ENCODE measurements at places on chromosomes 3 and 15.

DNA sequence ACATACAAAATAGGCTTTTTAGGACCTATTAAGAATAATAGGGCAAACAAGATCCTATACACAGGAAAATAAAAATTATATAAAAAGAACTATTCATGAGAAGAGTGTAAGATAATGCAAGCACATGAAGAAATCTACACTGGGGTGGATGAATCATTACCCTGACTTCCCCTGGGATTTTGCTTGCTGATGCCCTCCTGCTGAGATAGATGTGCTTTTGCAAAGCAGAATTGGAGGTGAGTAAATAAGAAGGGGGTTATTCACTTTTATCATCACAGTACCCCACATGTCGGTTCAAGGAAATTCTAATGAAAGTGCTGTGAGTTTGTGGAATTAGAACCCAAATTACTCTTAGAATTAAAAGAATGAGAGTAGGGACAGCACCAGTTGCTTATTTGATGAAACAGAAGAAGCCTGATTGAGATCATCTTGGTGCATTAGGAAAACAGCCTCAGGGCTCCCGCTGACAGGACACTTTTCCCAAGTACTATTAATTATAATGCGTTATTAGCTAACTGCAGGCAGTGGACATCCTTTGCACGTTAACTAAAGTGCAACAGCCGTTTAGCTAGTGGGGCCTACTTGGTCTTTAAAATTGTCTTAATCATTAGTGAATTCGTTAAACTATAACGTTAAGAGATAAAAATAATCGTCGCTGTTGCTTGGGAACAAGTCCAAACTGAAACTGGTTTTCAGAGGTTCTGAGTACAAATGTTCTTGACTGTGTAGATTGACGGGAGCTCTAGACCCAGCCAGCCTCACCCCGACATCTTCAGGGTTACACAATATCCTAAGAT, 48.4 kb downstream of the SLC2A2 start:
- no peak for DNase-seq

DNA sequence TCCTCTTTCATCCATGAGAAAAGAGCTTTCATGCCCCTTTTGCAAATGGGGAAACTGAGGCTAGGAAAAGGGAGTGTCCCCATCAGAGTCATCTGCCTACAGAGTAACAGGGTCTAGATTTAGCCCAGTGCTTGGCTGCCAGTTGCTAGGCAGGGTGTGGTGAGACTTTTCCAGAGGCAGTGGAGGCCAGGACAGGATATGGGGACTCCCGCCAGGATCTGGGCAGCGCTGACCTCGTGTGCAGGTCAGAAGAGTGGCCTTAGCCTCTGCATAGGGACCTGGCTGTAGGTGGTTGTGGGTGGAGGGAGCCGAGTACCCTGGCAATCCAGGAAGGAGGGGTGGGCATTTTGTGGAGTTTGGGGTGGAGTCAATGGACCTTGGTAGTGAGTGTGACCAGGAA, 4.2 kb downstream of the PLXNA1 start:
- no peak for DNase-seq

- DNase-seq = no peak
Observed at GRCh38 chr3:105523501-105523900, 156.8 kb downstream of the ALCAM start.

- no peak for DNase-seq
Observed at GRCh38 chr3:127365163-127365798, 77.4 kb upstream of the PRR20G start.

- no peak for DNase-seq
Observed at GRCh38 chr15:49731187-49732099, 110.6 kb downstream of the DTWD1 start.

DNA sequence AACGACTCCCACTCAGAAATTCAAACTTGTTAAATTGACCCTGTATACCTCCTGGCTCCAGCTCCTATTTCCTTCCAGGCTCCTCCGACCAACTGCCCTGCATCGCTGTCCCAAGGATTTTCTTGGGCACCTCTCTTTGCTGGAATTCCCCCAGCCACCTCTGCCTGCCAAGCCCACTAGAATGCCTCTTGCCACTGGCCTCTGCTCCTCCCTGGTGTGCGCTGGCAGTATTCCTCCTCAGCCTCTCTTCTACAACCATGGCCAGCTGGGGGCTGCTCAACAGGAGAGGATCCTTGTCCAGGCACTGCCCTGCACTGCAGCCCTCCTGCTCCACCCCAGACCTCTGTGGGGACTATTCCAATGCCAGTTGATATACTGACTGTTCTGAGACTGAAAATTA, 7.4 kb downstream of the WNT7A start:
- no peak for DNase-seq

GRCh38 chr3:122890077-122890719, 95.3 kb downstream of the SLC49A4 start:
- DNase-seq = peak; percentile 94

- no peak for DNase-seq
Observed at GRCh38 chr3:128199110-128199509, 45.8 kb downstream of the EEFSEC start.

- no peak for DNase-seq
Observed at GRCh38 chr3:18011387-18011786, 269.0 kb upstream of the TBC1D5 start.

- DNase-seq = no peak
Observed at GRCh38 chr3:99965077-99965476, 147.4 kb downstream of the CMSS1 start.

DNA sequence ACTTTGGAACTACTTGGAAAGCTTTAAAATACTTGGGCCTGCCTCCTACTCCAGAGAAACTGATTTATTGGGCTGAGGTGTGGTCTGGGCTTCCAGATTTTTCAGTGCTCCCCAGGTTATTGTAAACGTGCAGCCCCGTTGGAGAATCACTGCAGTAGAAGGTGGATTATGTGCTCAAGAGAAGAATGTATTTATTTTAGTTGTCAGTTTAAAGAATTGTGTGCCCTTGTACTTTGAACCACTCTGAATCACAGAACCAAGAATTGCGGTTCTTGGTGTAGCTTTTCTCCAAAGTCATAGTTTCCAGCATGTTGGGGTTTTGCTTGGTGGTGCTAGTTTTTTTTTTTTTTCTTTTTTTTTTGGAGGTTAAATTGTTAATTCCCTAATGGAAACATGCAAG, 1.6 kb downstream of the TATDN2 start:
- DNase-seq = no peak

GRCh38 chr3:150737874-150738679, 24.9 kb downstream of the SIAH2 start:
- no peak for DNase-seq

DNA sequence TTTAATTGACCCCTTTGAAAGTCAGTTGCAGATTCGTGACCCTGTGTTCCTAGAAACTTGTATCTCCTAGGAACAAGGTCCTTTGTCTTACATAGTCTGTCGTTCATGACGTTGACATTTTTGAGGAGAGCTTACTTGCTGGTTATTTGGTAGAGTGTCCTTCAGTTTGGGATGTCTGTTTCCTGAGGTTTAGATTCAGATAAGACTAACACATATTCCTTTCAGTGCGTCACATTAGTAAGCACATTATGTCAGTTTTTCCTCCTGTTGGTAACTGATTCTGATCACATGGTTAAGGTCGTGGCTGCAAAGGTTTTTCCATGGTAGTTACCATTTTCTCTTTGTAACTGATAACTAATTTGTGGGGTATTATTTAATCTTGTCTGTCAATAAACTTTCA, 80.8 kb downstream of the PCCB start:
- DNase-seq = no peak

DNA sequence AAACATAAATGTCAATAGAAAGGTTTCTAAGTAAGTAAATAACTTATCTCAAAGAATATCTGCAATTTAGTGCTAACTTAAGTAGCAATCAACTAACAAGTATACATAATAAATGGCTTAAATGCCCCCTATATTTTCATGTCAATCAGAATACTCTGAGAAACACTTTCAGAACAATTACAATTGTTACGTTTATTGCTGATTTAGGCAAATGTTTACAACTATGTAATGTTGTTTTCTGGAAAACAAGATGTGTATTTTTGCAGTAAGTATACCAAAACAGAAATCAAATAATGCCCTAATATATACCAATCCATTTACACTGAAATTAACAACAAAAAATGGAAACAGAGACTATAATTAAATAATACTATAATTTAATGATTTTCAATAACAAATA, 13.2 kb downstream of the TUBGCP5 start:
- DNase-seq = no peak

GRCh38 chr15:23561914-23562313, 3.6 kb upstream of the MKRN3 start:
- DNase-seq = no peak

GRCh38 chr3:171199473-171199829, 172.9 kb upstream of the SLC2A2 start:
- DNase-seq = no peak

- DNase-seq = no peak
Observed at GRCh38 chr3:52357151-52358080, 41.3 kb downstream of the DNAH1 start.

GRCh38 chr3:46861605-46862368, 1.5 kb downstream of the MYL3 start:
- DNase-seq = no peak

DNA sequence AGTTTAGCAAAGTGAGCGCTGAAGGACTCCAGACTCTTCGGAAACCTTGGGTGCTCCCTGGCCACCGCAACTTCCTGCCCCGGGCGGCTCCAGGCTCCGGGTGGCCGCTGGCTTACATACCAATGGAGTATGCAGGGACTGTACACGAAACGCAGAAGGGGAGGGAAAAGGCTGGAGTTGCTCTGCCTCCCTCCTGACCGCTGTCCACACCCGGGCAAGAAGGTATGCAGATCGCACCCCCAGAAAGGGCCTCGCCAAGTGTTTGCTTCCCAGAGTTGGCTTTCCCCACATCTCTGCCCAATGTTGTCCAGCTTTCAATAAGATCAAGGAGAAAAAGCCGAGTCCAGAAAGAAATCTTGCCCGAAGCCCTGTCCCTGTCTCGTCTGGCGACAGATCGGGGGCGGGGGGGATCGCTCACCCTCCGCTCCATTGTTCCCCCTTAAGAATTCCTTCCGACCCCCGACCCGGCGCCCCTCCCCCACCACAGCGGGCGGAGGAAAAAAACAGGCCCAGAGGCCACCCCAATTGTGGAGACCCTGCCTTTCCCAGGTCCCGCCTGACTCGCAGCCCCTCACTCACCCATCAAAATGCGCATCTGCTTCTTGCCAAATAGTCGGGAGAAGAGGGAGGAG, 533 bp downstream of the ARF4 start:
- DNase-seq = no peak

- DNase-seq = no peak
Observed at GRCh38 chr15:58110999-58111717, 27.0 kb upstream of the AQP9 start.

DNA sequence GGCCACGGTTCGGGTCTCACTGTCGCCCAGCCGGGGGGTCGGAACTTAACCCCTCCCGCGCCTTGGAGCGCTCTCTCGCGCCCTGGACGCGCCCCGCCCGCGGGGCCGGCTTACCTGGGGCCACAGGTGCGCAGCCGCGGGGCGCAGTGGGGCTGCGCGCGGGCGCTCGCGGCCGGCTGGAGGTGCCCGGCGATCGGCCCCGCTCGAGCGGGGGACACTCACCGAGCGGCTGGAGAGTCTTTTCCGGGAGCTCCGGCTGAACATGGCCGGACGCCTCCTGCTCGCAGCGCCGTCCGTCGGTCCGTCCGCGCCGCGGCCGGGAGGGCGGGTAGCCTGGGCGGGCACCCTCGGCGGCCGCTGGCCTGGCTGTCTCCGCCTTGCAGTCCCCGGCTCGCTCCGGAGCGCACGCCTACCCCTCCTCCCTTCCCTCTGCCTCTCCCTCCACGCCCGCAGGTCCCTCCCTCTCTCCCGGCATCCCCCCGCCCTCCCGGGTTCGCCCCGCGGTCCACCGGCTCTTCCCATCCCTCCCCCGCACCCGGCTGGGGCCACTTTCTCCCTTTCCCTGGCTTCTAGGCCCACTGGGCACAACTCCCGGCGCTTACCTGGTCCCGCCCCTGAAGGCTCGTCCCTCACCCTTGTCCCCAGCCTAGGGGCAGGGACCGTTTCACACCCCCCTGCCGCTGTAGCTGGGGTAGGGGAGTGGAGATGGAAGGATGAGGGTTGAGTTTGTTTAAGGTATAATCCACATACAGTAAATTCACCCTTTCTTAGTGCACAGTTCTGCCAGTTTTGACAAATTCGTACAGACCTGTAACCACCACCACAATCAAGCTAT, 220.1 kb upstream of the PRICKLE2 start:
- DNase-seq = no peak

DNA sequence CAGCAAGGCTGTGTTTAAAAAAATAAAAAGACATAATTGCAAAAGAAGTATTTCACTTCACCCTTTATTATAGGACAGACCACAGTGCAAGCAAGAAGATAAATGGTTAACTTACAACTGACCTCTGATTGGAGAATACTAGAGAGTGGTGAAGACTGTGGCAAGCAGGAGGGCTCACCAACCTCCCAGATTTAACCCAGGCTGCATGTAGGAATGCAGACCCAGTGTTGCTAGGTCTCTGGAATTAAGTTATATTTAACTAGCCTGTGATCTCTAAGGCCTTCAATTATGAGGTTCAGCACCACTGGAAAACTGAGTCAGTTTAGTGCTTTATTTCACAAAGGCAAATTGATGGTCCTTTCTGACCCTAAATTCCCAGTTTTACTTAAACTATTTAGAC, 436.6 kb downstream of the LPP start:
- no peak for DNase-seq

- DNase-seq = no peak
Observed at GRCh38 chr3:27353221-27353620, 16.0 kb downstream of the NEK10 start.

- no peak for DNase-seq
Observed at GRCh38 chr15:23013681-23014080, 25.7 kb downstream of the TUBGCP5 start.

DNA sequence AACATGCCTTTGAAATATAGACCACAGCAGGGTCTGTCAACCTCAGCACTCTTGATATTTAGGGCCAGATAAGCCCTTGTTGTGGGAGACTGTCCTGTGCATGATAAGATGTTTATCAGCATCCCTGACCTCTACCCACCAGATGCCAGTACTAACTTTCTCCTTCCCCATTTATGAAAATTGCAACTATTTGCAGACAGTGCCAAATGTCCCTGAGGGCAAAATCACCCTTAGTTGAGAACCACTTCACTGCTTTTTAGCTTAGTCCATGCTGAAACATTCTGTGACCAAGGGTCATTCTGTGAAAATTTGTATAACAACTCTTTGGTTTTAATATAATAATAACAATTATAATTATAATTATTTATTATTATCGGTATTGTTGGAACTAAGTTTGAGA, 1032.4 kb downstream of the MCTP2 start:
- DNase-seq = no peak

DNA sequence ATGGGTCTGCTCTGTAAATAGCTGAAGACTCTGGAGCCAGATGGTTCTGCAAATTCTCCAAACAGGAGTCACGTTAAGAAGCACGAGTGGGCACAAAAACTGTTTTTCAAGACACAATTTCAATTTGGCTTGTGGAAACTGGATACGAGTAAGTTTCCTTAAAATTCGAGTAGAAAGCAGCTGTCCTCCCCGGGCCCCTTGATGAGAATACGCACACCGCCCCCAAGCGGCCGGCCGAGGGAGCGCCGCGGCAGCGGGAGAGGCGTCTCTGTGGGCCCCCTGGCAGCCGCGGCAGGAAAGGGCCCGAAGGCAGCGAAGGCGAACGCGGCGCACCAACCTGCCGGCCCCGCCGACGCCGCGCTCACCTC, 778 bp upstream of the THBS1 start:
- DNase-seq = peak; percentile 78

- DNase-seq = no peak
Observed at GRCh38 chr15:88400591-88401250, 66.5 kb downstream of the MRPL46 start.

GRCh38 chr15:90031231-90031791, 30.2 kb downstream of the ZNF710 start:
- no peak for DNase-seq
